ENCODE measurements at places on chromosomes 12 and 14. TPM values are rescaled to one million over a fixed set of nuclear protein-coding genes. Genes with fewer than 3 reads are reported as not detected.

- no peaks in the 10 kb centered on the region for H3K36me3 ChIP-seq
- no peak overlapping the region for H3K27ac ChIP-seq
- no peaks in the 10 kb centered on the region for H3K4me1 ChIP-seq
- DNase-seq: no peak
- H3K27me3 ChIP-seq: no peaks in the 10 kb centered on the region
These were observed 78.4 kb upstream of the RAP1B start for GRCh38 chr12:68532204-68532886.

GRCh38 chr14:52879958-52880357, 70.9 kb downstream of the FERMT2 start:
- peaks cover 51% of the 10 kb centered on the region for H3K36me3 ChIP-seq
- peaks cover 6% of the 10 kb centered on the region for H3K4me1 ChIP-seq
- no peak for DNase-seq
- no peaks in the 10 kb centered on the region for H3K27me3 ChIP-seq
- H3K4me3 ChIP-seq: no peak overlapping the region
- H3K27ac ChIP-seq: no peak overlapping the region

DNA sequence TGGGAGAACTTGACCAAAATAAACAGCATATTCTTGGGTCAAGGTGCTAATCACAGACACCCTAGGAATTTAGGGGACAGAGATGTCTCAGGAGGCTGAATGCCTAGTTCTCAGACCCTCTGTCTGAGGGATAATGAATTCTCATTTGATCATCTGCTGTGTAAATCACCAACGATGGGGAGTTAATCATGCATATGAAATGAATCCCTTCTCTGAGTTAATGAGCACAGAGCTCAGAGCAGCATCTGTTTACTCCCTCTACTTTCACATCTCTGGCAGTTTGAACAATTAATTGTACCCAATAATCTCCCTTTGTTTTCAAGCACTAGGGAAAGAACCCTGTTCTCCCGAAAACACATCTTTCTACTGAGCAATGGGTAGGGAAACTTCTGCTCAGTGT, 129.4 kb upstream of the SRRM4 start:
- H3K36me3 ChIP-seq: no peaks in the 10 kb centered on the region
- DNase-seq: no peak
- H3K27ac ChIP-seq: no peak overlapping the region
- peaks cover 19% of the 10 kb centered on the region for H3K27me3 ChIP-seq
- H3K4me1 ChIP-seq: no peaks in the 10 kb centered on the region
- H3K4me3 ChIP-seq: no peak overlapping the region

GRCh38 chr12:111120578-111120977, 200.2 kb upstream of the MYL2 start:
- no peak for DNase-seq
- H3K27ac ChIP-seq: no peak overlapping the region
- peaks cover 19% of the 10 kb centered on the region for H3K27me3 ChIP-seq
- H3K4me1 ChIP-seq: no peaks in the 10 kb centered on the region

GRCh38 chr12:42570076-42570475, 19.5 kb downstream of the PRICKLE1 start:
- no peak for DNase-seq
- H3K36me3 ChIP-seq: no peaks in the 10 kb centered on the region
- no peak overlapping the region for H3K4me3 ChIP-seq
- no peaks in the 10 kb centered on the region for H3K27me3 ChIP-seq
- no peak overlapping the region for H3K27ac ChIP-seq

Gene NYNRIN
- total RNA-seq: 16.6 TPM

GRCh38 chr12:15151161-15152091, 69.8 kb downstream of the RERG start:
- no peaks in the 10 kb centered on the region for H3K36me3 ChIP-seq
- H3K27ac ChIP-seq: peak overlapping the region; percentile 27
- H3K4me1 ChIP-seq: peaks cover 21% of the 10 kb centered on the region
- no peak for DNase-seq

- no peaks in the 10 kb centered on the region for H3K36me3 ChIP-seq
- no peak for DNase-seq
- H3K27me3 ChIP-seq: no peaks in the 10 kb centered on the region
- H3K4me1 ChIP-seq: no peaks in the 10 kb centered on the region
- H3K4me3 ChIP-seq: no peak overlapping the region
- H3K27ac ChIP-seq: no peak overlapping the region
These were observed 162.0 kb upstream of the TMCC3 start for GRCh38 chr12:94812345-94812744.

GRCh38 chr14:74577247-74577947, 34.6 kb downstream of the LTBP2 start:
- peak overlapping the region; percentile 61 for H3K27ac ChIP-seq
- peaks cover 37% of the 10 kb centered on the region for H3K4me1 ChIP-seq
- no peaks in the 10 kb centered on the region for H3K36me3 ChIP-seq
- H3K4me3 ChIP-seq: no peak overlapping the region
- DNase-seq: no peak

Measured in upper lobe of right lung (tissue), 1 donor.